HFFc6 (cell line): ENCODE measurements at places on chromosomes 13 and 19. TPM values are rescaled to one million over a fixed set of nuclear protein-coding genes. Genes with fewer than 3 reads are reported as not detected.

The ACTL9 gene
- total RNA-seq = not detected in 3 replicates

The CBARP gene
- 8.4 and 11.3 TPM in 2 replicates for total RNA-seq

The CGB3 gene
- total RNA-seq = not detected in 3 replicates

The FSD1 gene
- 9.9 to 12.8 TPM (median 11.8 TPM) in 3 replicates for total RNA-seq

The CPB2 gene
- total RNA-seq = not detected in 3 replicates

The ICAM5 gene
- 14.3 to 38.3 TPM (median 32.4 TPM) in 3 replicates for total RNA-seq

The ZNF723 gene
- not detected in 2 replicates for total RNA-seq

The PRKACA gene
- 131 to 152 TPM (median 136 TPM) in 3 replicates for total RNA-seq

- no peak for DNase-seq
Measured at GRCh38 chr19:45752639-45753038, 16.4 kb downstream of the SIX5 start.

GRCh38 chr13:108669381-108669780, 40.0 kb downstream of the MYO16 start:
- DNase-seq = peak; percentile 2

GRCh38 chr13:38044067-38044466, 174.5 kb upstream of the TRPC4 start:
- DNase-seq = no peak

DNA sequence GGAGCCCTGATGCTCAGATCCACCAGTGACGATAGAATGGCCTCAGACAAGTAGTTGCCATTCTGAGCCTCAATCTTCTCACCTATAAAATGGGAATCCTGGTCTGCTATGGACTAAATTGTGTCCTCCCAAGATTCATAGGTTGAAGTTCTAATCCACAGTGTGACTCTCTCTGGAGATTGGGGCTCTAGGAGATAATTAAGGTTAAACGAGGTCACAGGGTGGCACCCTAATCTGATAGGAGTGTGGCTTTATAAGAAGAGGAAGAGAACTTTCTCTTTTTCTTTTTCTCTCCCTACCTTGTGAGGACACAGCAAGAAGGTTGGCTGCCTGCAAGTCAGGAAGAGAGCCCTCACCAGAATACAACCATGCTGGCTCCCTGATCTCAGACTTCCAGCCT, 214.1 kb downstream of the KATNAL1 start:
- DNase-seq = no peak

GRCh38 chr13:34070006-34070405, 252.1 kb downstream of the RFC3 start:
- DNase-seq = no peak

- DNase-seq = no peak
Measured at GRCh38 chr19:49064768-49065611, at the start of gene NTF4. Gene NTF4, minus strand, starts transcription at chr19:49064818. Its CDS starts 2,821 bp downstream, at chr19:49061997.

GRCh38 chr19:48310227-48310626, 15.1 kb upstream of the EMP3 start:
- no peak for DNase-seq
